Endodermal cell (in vitro differentiated cells): ENCODE measurements at places on chromosomes 6 and 20. TPM values are rescaled to one million over a fixed set of nuclear protein-coding genes. Genes with fewer than 3 reads are reported as not detected.
A peak's percentile ranks its signal among the peaks of the same experiment; 100 is the strongest.

DNA sequence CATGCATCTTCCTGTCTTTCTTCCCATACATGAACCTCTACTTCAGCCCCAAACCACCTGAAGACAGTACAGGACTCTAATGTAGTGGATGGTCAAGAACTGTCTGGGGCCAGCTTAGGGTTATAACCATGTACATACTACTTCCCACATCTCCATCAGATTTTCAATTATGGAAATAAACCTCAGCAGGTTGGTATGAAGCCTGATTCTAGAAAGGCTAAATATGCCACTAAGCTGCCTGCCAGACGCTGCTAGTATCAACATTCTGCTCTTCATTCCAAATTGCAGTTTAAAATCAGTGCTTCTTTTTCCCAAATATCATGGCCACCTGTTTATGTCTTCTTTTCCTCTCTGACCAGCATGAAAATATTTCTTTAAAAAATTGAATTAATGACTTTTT lies 99.2 kb upstream of the ID4 start:
- no peak overlapping the region for H3K4me3 ChIP-seq
- DNase-seq = no peak
- no peaks in the 10 kb centered on the region for H3K36me3 ChIP-seq
- H3K4me1 ChIP-seq = peaks cover 9% of the 10 kb centered on the region

- no peaks in the 10 kb centered on the region for H3K36me3 ChIP-seq
- H3K27me3 ChIP-seq = peaks cover 19% of the 10 kb centered on the region
- DNase-seq = no peak
- H3K27ac ChIP-seq = no peak overlapping the region
- no peaks in the 10 kb centered on the region for H3K4me1 ChIP-seq
Observed at GRCh38 chr20:57315083-57315975, 14.3 kb upstream of the SPO11 start.

DNA sequence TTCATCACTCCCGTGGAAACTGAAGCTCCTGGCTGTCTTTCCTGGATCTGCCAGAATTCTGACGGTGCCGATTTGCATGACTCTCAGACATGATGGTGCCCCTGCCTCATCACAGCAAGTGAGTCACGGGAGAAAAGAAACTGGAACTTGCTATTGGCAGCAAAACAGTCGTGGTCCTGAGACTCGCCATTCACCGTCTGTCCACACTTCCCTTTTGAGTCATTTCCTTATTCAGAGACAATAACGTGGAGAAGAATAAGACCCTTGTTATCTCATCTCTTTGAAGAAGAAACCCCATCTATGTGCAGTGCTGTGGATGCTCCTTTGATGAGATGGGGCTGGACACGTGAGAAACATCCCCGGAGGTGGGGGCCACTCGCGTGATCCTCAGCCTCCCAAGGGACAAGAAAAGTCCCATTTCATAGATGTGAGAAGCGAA lies 4.2 kb downstream of the GPR31 start:
- H3K4me1 ChIP-seq = no peaks in the 10 kb centered on the region
- no peak overlapping the region for H3K4me3 ChIP-seq
- H3K27ac ChIP-seq = no peak overlapping the region
- H3K36me3 ChIP-seq = no peaks in the 10 kb centered on the region
- no peaks in the 10 kb centered on the region for H3K27me3 ChIP-seq
- no peak for DNase-seq

DNA sequence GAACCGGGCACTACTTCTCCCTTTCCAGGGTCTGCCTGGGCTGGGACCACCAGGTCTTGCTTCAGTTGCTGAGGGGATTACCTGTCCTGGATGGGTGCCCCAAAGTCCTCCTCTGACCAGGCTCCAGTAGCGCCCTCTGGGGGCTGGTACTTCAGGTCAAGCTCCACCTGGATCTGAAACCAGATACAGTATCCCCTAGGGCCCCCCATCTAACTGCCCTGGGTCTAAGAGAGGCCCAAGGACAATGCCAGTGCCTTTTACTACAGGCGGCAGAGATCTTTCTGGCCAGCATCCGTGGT lies 11.2 kb upstream of the SPAG4 start:
- H3K36me3 ChIP-seq = no peaks in the 10 kb centered on the region
- H3K27me3 ChIP-seq = peaks cover 48% of the 10 kb centered on the region
- no peak overlapping the region for H3K27ac ChIP-seq

HLA-DOA gene
- 10.6 and 11.1 TPM in 2 replicates for total RNA-seq

AGER gene
- total RNA-seq = 32.1 to 35.6 TPM (median 35.2 TPM) in 3 replicates

DNA sequence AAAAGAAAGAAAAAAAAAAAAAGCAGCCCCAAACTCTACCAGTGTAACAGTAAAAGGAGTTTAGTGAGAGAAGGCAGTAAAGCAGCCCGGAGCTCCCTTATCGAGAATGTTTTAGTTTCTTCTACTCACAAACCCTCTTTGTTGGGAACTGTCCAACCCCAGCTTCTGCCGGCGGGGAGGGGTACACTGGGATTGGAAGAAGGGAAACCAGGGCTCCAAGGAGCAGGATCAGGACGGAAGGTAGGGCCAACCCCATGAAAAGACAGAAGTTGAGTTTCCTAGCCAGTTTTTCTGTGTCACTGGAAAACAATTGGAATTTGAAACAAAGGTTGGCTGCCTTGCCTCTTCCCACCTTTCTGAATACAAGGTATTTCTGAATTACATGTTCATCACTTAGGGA lies 66.0 kb downstream of the KIZ start:
- H3K36me3 ChIP-seq = no peaks in the 10 kb centered on the region
- peaks cover 17% of the 10 kb centered on the region for H3K4me1 ChIP-seq
- DNase-seq = peak; percentile 86
- peak overlapping the region; percentile 66 for H3K4me3 ChIP-seq
- no peak overlapping the region for H3K27ac ChIP-seq
- H3K27me3 ChIP-seq = no peaks in the 10 kb centered on the region

- no peak for DNase-seq
- no peaks in the 10 kb centered on the region for H3K4me1 ChIP-seq
- no peaks in the 10 kb centered on the region for H3K27me3 ChIP-seq
- no peaks in the 10 kb centered on the region for H3K36me3 ChIP-seq
- no peak overlapping the region for H3K27ac ChIP-seq
- H3K4me3 ChIP-seq = no peak overlapping the region
Observed at GRCh38 chr20:15033891-15034290, 696.5 kb upstream of the FLRT3 start.

DNA sequence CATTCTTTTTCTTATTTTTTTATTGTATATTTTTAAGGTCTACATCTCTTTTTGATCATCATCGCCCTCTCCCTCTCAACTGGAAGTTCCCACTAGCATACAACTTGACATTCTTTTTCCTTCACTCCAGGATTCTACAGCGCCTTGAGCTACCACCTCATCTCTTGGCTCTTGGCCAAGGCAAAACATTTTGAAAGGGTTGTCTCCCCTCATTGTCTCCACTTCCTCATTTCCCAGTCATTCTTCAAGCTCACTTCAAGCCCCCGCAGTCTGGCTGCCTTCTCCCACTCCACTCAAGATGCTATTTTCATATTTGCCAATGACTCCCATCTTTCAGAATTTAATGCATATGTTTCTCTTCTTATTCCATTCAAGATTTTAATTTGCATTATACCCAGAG lies 63.0 kb downstream of the OPN5 start:
- no peak for DNase-seq
- no peaks in the 10 kb centered on the region for H3K36me3 ChIP-seq
- H3K4me1 ChIP-seq = no peaks in the 10 kb centered on the region
- no peak overlapping the region for H3K27ac ChIP-seq
- H3K4me3 ChIP-seq = no peak overlapping the region
- H3K27me3 ChIP-seq = peaks cover 20% of the 10 kb centered on the region

DNA sequence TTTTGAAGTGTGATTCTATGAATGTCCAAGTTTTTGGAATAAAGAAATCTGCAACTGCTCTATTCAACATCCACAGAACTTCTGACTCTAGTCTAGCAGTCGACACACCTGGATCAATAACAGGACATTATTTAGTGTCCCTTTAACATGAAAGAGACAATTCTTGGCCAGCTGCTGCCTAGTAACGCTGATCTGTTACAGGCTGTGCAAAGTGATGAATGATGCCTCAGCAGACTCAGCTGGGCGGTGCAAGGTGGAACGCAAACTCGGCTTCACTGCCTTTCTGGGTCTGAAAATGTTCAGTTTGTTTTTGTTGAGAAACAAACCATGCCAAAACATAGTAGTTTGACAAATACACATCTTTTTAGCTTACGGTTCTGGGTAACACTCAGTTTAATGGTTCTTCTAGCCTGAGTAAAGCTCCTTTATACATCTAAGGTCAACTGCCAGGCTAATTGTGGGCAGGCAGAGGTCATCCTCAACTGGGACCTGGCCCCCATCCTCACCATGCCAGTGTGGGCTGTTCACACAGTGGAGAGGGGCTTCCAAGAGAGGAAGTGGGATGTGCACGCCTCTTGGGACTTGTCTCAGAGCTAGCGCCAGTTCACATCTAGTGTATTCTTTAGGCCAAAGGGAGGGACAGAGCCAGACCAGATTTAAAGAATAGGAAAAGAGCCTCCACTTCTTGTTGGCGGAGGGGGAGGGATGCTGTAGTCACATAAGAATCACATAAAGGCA lies 879.7 kb downstream of the QKI start:
- DNase-seq = no peak
- H3K27me3 ChIP-seq = no peaks in the 10 kb centered on the region
- no peaks in the 10 kb centered on the region for H3K4me1 ChIP-seq
- H3K27ac ChIP-seq = no peak overlapping the region
- H3K36me3 ChIP-seq = no peaks in the 10 kb centered on the region
- no peak overlapping the region for H3K4me3 ChIP-seq

DNA sequence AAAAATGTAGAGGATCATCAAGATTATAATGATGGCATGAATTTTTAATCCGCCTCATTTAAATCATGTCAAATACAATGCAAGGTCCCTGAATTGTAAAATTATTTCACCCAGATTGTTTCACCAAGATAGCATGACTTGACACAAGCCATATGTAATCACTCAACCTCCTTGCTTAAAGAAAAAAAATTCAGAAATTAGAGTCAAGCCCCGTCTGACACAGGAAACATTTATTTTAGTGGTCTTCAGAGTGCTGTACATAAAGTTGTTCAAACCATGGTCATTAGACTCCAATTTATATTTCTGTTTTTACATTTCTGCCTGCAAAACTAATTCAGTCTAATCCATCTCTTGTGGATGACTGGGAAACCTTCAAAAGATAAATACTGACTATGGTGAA lies 200.2 kb downstream of the CBLN4 start:
- H3K36me3 ChIP-seq = no peaks in the 10 kb centered on the region
- DNase-seq = no peak
- H3K27me3 ChIP-seq = no peaks in the 10 kb centered on the region
- H3K4me1 ChIP-seq = no peaks in the 10 kb centered on the region

- no peaks in the 10 kb centered on the region for H3K27me3 ChIP-seq
- no peak overlapping the region for H3K4me3 ChIP-seq
- DNase-seq = no peak
Observed at GRCh38 chr20:44483112-44483511, 7.4 kb downstream of the TTPAL start.

ARMH2 gene
- not detected in 2 replicates for total RNA-seq

DNA sequence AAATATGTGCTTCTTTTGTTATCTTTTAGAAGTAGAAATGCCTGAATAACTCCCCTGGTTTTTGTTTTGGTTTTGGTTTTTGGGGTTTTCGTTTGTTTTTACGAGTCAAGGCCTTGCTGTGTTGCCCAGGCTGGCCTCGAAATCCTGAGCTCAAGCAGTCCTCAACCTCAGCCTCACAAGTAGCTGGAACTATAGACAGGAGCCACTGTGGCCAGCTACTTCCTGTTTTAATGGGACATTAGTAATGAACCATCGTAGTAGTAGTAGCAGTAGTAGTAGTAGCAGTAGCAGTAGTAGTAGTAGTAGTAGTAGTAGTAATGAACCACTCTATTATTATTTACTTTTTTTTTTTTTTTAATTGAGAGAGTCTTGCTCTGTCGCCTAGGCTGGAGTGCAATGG lies 66.0 kb downstream of the UBR2 start:
- no peak overlapping the region for H3K27ac ChIP-seq
- peaks cover 60% of the 10 kb centered on the region for H3K36me3 ChIP-seq
- peaks cover 2% of the 10 kb centered on the region for H3K4me1 ChIP-seq
- no peaks in the 10 kb centered on the region for H3K27me3 ChIP-seq
- no peak for DNase-seq

RAB44 gene
- not detected in 2 replicates for total RNA-seq

GRCh38 chr20:48783533-48784272 lies 44.1 kb downstream of the PREX1 start:
- H3K4me1 ChIP-seq = no peaks in the 10 kb centered on the region
- H3K36me3 ChIP-seq = peaks cover 14% of the 10 kb centered on the region
- no peak overlapping the region for H3K4me3 ChIP-seq
- H3K27ac ChIP-seq = peak overlapping the region; percentile 20

DNA sequence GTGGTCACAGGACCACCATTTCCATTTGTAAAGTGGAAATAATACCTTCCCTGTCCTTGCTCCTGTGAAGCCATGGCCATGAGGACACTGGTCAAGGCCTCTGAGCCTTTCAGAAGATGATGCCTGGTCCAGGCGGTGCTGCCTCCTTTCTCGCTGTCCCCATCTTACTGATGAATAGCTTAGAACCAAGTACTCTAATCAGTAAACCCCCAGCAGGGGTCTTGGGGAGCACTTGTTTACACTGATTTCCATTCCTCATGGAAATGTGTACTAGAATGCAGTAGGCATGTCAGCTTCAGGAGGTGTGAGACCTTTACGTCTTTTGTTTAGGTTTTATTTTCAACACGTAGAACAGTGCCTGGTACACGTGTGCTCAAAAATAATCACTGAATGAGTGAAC lies 75.1 kb downstream of the DZANK1 start:
- no peaks in the 10 kb centered on the region for H3K27me3 ChIP-seq
- peak; percentile 62 for DNase-seq
- H3K4me3 ChIP-seq = no peak overlapping the region
- H3K4me1 ChIP-seq = peaks cover 22% of the 10 kb centered on the region
- no peak overlapping the region for H3K27ac ChIP-seq
- peaks cover 14% of the 10 kb centered on the region for H3K36me3 ChIP-seq

DNA sequence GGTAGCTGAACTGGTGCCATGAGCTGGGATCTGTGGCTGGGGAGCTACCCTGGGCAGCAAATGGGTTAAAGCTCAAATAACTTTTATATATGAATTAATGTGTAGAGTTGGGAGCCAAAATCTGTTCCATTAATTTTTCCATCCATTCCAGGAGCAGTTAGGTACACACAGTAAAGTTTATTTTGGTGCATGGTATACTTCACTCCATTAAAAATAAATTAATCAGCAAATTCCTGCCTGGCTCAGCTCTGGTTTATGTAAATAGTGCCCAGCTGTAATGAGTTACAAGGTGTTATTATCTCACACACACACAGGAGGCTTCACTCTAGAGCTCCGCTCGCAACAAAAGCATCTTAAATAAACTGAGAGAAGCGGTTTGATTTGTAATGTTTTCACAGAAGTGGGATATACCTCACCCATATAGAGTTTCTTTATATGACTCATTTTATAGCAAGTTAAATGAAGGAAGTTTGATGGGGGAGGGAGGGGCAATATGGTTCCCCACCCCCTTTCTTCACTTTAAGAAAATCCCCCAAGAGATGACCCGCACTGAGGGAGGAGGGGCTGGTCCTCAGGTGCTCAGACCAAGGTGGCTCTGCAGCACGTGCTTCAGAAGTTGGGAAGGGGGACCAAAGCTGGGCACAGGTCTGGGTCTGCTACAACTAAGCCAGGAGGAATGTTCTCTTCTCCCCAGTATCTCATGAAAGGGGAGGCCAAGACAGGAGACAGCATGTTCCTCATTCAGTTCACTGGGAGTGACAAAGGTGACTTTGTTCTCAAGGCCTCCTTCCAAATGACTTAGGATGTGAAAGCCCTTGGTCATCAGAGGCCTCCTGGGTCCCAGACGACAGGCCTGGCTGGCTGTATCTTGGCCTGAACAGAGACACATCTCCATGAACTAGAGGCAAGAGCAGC lies 10.5 kb upstream of the FAM83C start:
- no peaks in the 10 kb centered on the region for H3K27me3 ChIP-seq
- no peak overlapping the region for H3K4me3 ChIP-seq
- no peak overlapping the region for H3K27ac ChIP-seq
- peaks cover under 1% of the 10 kb centered on the region for H3K4me1 ChIP-seq
- peaks cover 27% of the 10 kb centered on the region for H3K36me3 ChIP-seq

SPEF1 gene
- 0.35 to 1.2 TPM (median 0.48 TPM) in 3 replicates for total RNA-seq
